Adipocyte (in vitro differentiated cells): ENCODE measurements at places on chromosomes 11 and 22.
A peak's percentile ranks its signal among the peaks of the same experiment; 100 is the strongest.

- no peak for DNase-seq
Measured at GRCh38 chr22:44734801-44735517, 17.4 kb upstream of the ARHGAP8 start.

DNA sequence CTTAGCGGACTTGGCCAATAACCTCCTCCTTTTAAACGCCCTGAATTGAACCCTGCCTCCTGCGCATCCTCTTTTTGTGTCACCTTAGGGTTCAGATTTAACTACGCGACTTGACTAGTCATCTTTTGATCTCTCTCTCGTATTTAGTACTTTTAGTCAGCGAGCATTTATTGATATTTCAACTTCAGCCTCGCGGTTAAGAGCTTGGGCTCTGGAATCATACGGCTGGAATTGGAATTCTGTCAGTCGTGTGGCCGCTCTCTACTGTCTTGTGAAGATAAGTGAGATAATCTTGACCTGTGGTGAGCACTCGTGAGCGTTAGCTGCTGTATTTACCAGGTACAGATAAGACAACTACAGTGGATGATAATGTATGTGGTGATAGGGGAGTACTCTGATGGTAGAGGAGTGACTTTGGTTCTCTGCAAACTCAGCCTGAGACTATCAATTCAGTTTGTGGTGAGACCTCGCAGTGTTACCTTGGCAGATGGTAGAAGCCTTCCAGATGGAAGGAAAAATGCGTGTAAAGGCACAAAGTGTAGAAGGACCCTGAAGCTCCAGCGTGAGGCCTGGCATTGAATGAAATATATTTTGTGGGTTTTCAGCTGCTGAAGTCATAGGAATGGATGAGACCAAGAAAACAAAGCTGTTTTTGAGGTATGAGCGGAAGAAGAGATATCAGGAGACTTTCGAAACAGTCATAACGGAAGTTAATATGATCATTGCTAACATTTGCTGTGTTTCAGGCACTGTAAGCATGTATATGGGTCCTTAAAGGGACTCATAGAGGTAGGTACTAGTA is 682 bp downstream of the ATM start:
- peak; percentile 43 for DNase-seq

DNA sequence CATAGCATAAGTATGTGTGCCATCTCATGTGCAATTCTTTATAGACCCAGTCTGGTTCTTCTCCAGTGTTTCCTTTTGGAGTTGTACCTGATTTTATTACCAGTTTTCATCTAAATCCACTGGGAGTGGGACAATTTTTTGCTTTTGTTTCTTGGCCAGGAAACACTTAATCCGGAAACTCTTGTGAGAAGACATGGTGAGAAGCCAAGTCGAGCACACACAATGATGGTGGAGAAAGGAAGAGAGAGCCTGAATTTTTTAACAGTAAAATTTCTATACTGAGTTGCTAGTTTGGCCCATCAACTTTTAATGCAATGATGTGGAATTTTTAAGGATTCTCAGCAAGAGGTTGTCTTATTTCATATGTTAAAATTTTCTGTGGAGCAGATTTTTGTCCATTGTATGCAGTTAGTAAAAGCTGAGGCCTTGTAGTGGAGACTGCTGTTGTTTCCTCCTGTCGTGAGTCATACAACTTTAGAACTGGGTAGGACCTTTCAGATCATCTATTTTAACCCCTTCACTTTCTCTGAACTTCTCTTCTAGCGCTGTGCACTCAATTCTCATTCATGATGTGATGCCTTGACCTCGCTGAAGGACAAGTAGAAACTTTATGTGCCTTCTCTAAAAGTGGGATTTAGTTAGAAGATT is 17.1 kb downstream of the FAR1 start:
- no peak for DNase-seq

DNA sequence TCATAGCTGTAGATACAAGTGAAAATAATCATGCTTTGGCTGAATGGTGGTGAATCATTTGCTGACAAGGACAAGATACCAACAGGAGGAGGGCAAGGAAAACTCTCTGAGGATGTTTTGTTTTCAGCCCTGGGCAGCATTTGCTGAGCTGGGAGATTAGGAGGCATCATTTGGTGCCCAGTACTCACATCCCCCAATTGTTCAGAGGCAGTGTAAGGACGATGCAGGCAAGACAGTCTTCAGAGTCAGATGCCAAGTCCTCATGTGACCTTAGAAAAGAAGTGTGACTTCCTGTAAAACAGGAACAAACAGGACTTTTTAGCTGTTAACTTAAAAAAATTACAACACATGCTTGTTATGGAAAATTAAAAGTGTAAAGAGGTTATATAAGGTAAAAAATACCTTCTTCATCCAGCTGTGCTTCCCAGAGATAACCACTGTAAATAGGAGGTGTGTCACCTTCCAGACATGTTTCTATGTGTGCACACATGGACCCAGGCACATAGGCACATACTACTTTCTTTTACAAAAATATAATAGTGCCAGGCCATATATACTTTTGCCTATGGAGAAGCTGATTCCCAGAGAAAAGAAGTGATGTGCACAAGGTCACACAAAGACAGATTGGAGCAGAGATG is 18.0 kb downstream of the CNTF start:
- no peak for DNase-seq

GRCh38 chr11:111427471-111427912 is 48.4 kb upstream of the POU2AF1 start:
- peak; percentile 9 for DNase-seq

DNA sequence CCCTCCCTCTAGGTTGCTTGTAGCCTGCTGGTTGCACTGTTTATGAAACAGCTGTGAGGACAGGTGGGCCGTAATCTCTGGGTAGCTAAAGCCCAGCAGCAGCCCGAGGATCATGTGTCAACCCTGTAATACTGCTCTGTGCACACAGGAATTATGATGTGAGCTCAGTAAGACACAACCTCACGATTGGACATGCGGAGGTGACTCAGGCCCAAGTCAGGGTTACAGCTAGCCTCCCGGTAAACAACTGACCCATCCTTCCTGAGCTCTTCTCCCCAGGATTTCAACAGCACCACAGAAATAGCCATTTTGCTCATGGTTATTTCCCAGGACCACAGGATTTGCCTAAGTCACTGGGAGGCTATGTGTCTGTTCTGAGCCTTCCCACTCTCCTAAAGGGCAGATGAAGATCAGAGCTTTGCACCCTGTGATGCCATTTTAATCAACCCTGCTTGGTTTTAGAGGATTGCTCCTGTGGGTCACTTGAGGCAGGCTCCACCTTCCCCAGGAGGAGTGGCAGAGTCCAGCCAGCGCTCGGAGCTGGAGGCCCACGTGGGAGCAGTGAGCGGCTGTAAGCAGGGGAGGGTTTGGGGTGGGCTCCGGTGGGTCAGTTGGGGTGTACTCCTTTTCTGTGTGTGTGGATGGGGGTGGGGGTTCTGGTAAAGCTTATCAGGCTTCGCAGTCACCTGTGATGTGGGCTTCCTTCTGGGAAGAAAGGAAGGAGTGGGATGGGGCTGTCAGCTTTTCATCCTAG is at the start of gene AMPD3:
Gene AMPD3 (plus strand): TSS at position 387 of the 754 bp plus-strand sequence. CDS start 6,256 bp downstream, outside the sequence.
- peak; percentile 79 for DNase-seq

GRCh38 chr22:31556627-31557203 is 60.4 kb downstream of the SFI1 start:
- peak; percentile 78 for DNase-seq

GRCh38 chr11:120704256-120704750 is 192.8 kb downstream of the GRIK4 start:
- no peak for DNase-seq
